ENCODE measurements at places on chromosomes 5 and 9.

GRCh38 chr9:99057665-99058625, 47.0 kb upstream of the TGFBR1 start:
- DNase-seq, result peak; percentile 86

DNA sequence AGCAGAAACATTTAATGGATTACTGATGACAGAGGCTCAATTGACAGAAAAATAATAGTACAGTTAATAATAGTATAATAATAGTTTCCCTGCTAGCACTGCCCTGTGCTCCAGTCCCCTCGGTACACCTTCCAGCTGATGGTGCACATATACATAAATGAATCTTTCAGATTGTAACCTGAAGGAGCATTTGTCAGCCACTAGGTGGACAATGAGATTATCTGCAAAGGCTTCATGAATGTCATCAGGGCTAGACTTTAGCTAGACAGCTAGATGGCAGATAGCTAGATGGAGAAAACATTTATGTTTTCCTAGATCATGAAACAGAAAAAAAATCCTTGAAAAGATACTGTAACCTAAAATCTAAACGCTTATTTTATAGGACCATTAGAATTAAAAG, 304.4 kb upstream of the SMC2 start:
- peak; percentile 1 for DNase-seq

GRCh38 chr5:173913686-173914321, 25.7 kb downstream of the CPEB4 start:
- DNase-seq, result no peak

- DNase-seq, result peak; percentile 86
These were observed 132.7 kb upstream of the TNC start for GRCh38 chr9:115250621-115251032.

DNA sequence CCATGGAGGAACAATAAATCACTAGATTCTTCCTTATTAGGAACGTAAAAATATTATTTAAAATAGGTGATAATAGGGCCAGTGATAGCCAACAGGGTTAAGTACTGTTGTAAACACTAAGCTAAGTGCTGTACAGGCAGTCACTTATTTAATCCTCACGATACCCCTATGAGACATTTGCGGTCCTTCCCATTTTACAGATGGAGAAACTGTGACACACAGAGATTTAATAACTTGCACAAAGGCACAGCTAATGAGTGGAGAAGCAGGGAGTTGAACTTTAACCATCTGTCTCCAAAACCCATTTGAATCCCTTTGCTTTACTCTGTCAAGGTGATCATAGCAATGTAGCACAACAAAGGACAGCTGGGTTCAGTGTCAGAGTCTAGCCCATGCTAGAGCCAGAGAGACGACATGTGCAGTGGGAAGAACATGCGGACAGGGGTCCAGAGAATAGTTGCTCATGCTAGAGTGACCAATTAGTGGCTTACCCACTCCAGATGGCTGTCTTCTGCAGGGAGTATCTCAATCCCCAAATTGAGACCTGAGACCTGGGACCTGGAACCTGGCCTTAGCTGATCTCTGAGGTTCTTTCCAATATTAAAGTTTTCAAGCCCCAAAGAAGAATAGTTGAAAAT, 28.9 kb downstream of the STXBP1 start:
- DNase-seq, result no peak
